ENCODE measurements at places on chromosomes 4 and X. TPM values are rescaled to one million over a fixed set of nuclear protein-coding genes. Genes with fewer than 3 reads are reported as not detected.

The SERTM2 gene
- not detected for total RNA-seq

The FBXW7 gene
- total RNA-seq, result 37.9 TPM

The NDST4 gene
- total RNA-seq, result not detected

The GIMD1 gene
- not detected for total RNA-seq

The FANCB gene
- 1.1 TPM for total RNA-seq

The ARMCX4 gene
- 10.1 TPM for total RNA-seq

The PPA2 gene
- total RNA-seq, result 67.2 TPM

All from mesenteric fat pad (tissue), 1 donor.